ENCODE measurements at places on chromosomes 13 and 19.
A peak's percentile ranks its signal among the peaks of the same experiment; 100 is the strongest.

- DNase-seq: peak; percentile 26
Measured at GRCh38 chr13:41325752-41326151, 14.7 kb downstream of the NAA16 start.

DNA sequence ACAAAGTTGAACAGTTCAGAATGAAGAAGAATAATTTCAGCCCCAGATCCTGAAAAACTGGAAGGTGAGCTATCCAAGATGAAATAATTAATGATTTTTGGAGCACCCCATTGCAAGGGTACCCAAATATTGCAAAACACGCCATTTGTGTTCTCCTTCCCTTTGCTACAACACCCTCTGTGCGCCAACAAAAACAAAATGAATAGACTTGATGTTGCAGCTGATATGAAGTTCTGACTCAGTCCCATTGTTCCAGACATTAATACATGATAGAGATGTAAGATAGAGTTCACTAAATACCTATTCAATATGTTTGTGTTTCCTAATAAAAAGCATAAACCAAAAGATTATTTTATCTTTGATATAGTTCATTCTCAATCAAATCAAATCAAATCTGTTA, 287.5 kb upstream of the SOX21 start:
- DNase-seq: no peak

DNA sequence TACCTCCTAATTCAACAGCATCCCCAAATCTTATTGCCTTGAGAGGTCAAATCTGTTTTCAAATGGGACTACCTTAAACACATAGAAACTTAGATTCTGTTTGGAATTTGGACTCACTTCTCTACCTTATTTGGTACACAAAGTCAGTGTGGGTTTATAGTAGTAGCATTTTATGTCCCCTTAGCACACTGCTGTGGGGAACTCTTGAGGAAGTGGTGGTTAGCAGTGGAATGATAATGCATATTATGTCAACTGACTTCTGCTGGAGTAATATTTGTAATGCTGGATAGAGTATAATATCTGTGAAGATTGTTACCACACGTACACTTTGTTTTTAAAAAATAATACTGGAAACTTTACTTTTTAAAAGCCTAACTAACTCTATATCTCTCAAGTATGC, 386.3 kb downstream of the NDFIP2 start:
- peak; percentile 45 for DNase-seq

DNA sequence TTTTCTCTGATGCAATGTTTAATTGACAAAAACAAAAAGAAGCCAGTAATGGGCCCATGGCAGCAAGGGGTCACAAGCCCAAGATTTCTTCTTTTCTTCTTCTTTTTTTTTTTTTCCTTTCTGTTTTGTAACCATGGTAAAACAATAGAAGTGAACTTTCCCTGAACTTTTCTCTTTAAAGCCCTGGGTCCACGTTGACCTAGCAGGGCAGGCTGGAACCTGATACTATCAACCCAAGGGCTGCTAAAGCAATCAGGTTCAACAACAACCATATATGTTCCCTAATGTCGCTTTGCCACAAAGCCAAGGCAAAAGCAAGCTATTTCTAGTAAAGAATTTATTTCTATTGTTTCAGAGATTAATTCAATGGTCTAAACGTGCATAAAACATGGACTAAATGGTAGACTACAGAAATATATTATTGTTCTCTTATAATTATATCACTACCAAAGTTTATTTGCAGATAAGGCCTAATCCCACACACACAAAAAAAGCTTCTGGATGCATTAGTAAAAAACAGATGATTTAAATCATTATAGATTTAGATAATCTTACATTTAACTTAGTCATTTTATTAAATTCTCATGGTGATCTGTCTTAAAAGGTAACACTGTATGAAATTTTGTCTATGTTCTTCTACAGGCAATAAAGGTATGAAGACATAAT, 153.9 kb downstream of the DACH1 start:
- DNase-seq: peak; percentile 6

- DNase-seq: no peak
Measured at GRCh38 chr19:5392486-5392885, 51.9 kb upstream of the PTPRS start.

- DNase-seq: no peak
Measured at GRCh38 chr13:76455960-76456359, 430.2 kb downstream of the KCTD12 start.

DNA sequence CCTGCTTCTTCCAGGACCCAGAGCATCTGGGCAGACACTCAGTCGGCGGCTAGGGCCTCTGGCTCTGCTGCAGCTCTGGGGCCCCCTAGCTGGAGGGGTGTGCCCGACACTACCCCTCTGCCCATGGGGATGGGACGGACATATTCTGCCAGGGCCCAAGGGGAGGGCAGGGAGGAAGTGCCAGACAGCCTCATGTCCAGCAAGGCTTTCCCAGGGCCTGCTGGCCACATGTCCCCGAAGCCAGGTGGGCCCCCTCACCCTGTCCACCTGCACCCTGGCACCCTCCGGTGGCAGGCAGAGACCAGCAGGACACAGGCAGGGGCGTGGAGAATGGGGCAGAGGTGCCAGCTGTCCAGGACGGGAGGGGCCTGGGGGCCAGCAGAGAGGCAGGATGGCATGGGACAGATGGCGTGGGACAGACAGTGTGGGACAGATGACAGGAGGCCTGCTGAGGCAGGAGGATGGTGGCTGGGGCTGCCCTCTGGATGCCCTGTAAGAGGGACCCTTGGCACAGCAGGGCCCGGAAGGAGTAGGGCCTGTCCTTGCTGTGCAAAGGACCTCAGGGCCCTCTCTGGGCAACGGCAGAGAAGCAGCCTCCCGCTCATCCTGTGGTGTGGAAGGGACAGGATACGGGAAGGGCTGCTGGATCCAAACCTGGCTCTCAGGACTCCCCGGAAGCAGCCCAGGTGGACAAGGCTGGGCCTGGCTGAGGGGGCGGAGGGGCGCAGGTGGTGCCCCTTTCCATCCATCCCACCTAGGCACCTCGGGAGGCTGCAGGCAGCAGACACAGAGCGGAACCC, 29.1 kb downstream of the CEBPG start:
- no peak for DNase-seq

DNA sequence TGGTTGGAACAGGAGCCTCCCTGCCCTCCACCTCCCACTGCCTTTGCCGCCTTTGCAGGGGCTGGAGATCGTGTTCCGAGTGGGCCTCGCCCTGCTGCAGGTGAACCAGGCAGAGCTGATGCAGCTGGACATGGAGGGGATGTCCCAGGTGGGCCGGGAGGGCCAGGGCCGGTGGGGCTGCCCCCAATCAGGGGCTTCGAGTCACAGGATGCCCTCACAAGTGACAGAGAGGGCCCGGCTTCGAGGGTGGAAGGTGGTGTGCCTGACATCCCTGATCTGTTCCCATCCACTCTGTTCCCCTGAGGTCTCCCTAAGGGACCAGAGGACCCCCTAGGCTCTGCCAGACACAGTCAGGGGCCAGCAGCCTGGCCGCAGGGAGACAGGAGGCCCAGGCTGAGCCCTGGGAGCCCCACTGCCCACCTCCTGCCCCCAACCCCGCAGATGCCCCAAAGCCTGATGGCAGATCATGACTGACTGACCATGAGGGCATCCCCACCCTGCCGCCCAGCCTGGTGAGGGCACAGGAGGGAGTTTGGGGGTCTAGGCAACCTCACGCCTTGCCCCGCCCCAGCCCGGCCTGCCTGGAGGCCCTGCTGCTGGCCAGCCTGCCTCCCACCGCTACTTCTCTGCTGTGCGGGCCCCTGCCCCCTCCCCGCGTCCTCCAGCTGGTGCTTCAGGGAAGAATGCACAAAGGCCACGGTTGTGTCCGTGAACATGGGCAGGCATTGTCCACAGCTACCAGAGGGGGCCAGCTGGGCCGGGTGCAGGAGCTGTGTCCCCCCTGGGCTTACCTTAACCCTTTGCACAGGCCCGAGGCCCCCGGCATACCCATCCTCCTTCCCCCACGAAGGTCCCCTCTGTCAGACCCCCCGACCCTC, 21.8 kb downstream of the EVI5L start:
- DNase-seq: no peak

GRCh38 chr13:39405596-39406205, 197.3 kb downstream of the LHFPL6 start:
- no peak for DNase-seq

All from CD14-positive monocyte (primary cell).